ENCODE measurements at places on chromosomes 4 and X. TPM values are rescaled to one million over a fixed set of nuclear protein-coding genes. Genes with fewer than 3 reads are reported as not detected.

DNA sequence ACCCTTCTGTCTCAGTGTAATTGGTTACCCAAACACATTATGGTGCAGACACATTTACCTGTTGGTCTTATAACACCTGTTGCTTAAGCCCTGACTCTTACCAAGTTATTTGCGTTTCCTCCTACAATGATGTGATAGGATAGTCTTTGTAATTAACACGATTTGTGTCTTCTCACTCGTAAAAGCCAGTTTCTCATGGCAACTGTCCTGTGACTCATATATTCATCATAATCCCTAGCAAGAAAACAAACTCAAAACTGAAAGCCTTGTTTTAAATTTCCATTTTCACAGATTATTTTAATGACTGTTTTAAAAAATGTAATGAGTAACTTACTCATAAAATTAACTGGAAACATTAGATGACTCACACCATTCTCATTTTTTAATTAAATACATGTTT, 495.2 kb downstream of the NLGN4X start:
- H3K4me3 ChIP-seq: no peak overlapping the region
- no peak for DNase-seq
- no peaks in the 10 kb centered on the region for H3K36me3 ChIP-seq
- no peaks in the 10 kb centered on the region for H3K27me3 ChIP-seq

GRCh38 chr4:154720123-154720522, 23.7 kb upstream of the LRAT start:
- H3K4me3 ChIP-seq: no peak overlapping the region
- H3K27me3 ChIP-seq: no peaks in the 10 kb centered on the region
- H3K27ac ChIP-seq: no peak overlapping the region
- no peak for DNase-seq
- no peaks in the 10 kb centered on the region for H3K4me1 ChIP-seq

- peak; percentile 47 for DNase-seq
- no peaks in the 10 kb centered on the region for H3K27me3 ChIP-seq
- no peaks in the 10 kb centered on the region for H3K36me3 ChIP-seq
- H3K4me3 ChIP-seq: no peak overlapping the region
These were observed 104.2 kb upstream of the PUDP start for GRCh38 chrX:7252013-7252610.

GRCh38 chrX:154652311-154653047, 900 bp downstream of the CTAG2 start:
- H3K27ac ChIP-seq: no peak overlapping the region
- no peak for DNase-seq
- no peaks in the 10 kb centered on the region for H3K36me3 ChIP-seq
- H3K4me3 ChIP-seq: no peak overlapping the region
- no peaks in the 10 kb centered on the region for H3K4me1 ChIP-seq

DNA sequence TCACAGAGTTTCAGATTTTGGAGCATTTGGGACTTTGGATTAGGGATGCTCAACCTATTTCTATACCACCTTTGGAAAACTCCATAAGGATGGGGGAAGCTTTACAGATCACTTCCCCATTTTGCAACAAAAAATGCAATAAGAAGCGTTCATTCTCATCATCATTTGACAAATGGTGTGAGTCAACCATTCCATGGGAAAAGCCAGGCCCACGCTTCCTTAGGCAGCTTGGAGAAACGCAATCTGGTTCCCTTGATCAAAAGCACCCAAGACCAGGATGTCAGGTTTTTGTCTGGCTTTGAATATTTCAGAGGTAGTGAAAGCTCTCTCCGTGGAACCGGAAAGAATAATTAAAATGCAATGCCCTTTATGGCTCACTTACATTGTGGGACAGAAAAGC, 79.3 kb upstream of the C4orf50 start:
- no peak for DNase-seq
- no peaks in the 10 kb centered on the region for H3K27me3 ChIP-seq
- H3K4me3 ChIP-seq: no peak overlapping the region

- no peak overlapping the region for H3K4me3 ChIP-seq
- DNase-seq: peak; percentile 88
- H3K4me1 ChIP-seq: peaks cover 46% of the 10 kb centered on the region
- H3K27ac ChIP-seq: peak overlapping the region; percentile 47
- no peaks in the 10 kb centered on the region for H3K27me3 ChIP-seq
- no peaks in the 10 kb centered on the region for H3K36me3 ChIP-seq
These were observed 32.0 kb downstream of the CTBP1 start for GRCh38 chr4:1216869-1217294.

DNA sequence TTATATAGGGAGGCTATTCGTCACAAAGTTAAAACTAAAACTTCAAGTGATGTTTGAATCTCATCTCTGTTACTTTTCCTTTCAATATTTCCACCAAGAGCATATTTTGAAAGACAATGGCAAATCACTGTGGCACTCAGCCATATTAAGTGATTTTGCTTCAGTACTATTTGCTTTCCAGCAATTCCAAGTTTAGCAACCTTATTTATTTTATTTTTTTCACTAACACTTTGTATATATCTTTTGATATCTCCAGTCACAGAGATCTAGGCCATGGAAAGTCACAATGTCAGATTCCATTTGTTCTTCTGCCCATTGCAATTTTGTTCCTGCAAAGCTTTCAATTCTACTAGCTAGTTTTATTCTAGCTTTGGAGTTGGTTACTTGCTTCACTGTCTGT, 1514.5 kb upstream of the ADGRL3 start:
- no peak overlapping the region for H3K27ac ChIP-seq
- no peak for DNase-seq
- H3K4me3 ChIP-seq: no peak overlapping the region
- no peaks in the 10 kb centered on the region for H3K27me3 ChIP-seq

- H3K4me3 ChIP-seq: no peak overlapping the region
- no peaks in the 10 kb centered on the region for H3K27me3 ChIP-seq
- no peak for DNase-seq
- no peaks in the 10 kb centered on the region for H3K36me3 ChIP-seq
- no peak overlapping the region for H3K27ac ChIP-seq
- no peaks in the 10 kb centered on the region for H3K4me1 ChIP-seq
These were observed 25.1 kb downstream of the IGSF1 start for GRCh38 chrX:131264053-131264452.

DNA sequence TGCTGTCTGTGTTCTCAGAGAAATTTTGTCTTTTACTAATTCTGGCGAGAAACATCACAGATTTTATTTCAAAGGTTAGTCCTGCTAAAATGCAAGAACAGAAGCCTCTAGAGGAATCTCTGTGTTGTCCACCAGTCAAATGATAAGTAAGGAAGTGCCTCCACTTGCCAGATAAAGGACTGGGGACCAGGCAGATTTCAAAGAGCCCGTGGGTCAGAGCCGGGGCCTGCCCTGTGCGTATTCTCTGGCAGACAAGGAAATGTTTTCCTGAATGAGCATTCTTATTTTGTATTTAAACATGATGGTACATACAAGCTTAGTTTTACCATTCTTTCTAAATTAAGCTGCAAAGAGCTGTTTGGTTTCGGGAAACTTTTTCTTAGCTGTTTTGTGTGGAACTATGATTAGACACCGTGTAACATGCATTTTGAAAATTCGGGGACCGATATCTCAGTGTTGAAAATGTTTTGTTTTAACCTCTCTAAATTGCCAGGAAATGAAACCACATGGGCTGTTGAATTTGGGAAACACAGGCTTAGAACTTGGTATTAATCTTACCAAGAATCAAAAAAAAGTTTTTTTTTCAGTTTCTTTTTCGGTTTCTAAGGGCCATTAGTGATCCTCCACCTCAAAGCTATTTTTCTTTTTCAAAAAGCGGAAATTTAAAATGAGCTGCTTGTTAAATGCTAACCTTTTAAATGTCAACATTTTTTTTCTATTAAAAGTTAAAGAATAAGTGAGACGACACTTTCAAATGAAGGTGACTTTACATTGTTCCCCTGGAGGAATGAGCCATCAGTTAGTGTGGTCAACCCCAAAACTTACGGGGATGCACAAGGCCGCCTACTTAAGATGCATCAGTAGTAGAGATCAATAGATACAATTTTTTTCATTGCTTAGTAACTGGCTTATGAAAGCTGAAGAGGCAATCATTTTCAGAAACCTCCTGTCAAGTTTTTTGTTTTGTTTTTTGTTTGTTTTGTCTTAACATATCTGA, 89.6 kb upstream of the MTM1 start:
- H3K36me3 ChIP-seq: no peaks in the 10 kb centered on the region
- H3K4me1 ChIP-seq: no peaks in the 10 kb centered on the region
- no peaks in the 10 kb centered on the region for H3K27me3 ChIP-seq
- no peak overlapping the region for H3K4me3 ChIP-seq
- DNase-seq: no peak

- no peaks in the 10 kb centered on the region for H3K36me3 ChIP-seq
- H3K27ac ChIP-seq: no peak overlapping the region
- no peak for DNase-seq
- no peaks in the 10 kb centered on the region for H3K27me3 ChIP-seq
These were observed 30.7 kb downstream of the HS3ST1 start for GRCh38 chr4:11397819-11398610.

DNA sequence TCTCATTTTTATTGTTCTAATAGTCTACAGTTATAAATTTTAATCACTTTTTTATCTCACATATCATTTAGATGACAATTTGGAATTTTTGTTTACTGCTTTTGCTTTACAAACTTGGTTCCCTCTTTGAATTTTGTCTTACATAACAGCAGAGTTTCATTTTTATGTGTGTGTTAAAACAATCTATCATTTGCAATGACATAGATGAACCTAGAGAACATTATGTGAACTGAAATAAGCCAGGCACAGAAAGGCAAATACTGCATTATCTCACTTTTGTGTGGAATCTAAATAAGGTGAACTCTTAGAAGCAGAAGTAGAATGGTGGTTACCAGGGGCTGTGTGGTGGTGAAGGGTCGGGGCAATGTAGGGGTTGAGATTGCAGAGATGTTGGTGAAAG, 170.7 kb downstream of the GASK1B start:
- DNase-seq: no peak
- H3K27me3 ChIP-seq: no peaks in the 10 kb centered on the region
- H3K27ac ChIP-seq: no peak overlapping the region
- no peak overlapping the region for H3K4me3 ChIP-seq
- no peaks in the 10 kb centered on the region for H3K4me1 ChIP-seq
- H3K36me3 ChIP-seq: no peaks in the 10 kb centered on the region

GRCh38 chr4:144808034-144808433, 162.1 kb downstream of the HHIP start:
- H3K36me3 ChIP-seq: no peaks in the 10 kb centered on the region
- H3K27me3 ChIP-seq: no peaks in the 10 kb centered on the region
- DNase-seq: no peak
- H3K27ac ChIP-seq: no peak overlapping the region
- no peaks in the 10 kb centered on the region for H3K4me1 ChIP-seq
- no peak overlapping the region for H3K4me3 ChIP-seq

GRCh38 chr4:109011241-109012026, 248.6 kb upstream of the ETNPPL start:
- no peak overlapping the region for H3K4me3 ChIP-seq
- no peak for DNase-seq
- no peaks in the 10 kb centered on the region for H3K27me3 ChIP-seq

- no peaks in the 10 kb centered on the region for H3K36me3 ChIP-seq
- H3K27me3 ChIP-seq: no peaks in the 10 kb centered on the region
- no peaks in the 10 kb centered on the region for H3K4me1 ChIP-seq
- no peak overlapping the region for H3K27ac ChIP-seq
- H3K4me3 ChIP-seq: no peak overlapping the region
These were observed 214.3 kb downstream of the LDB2 start for GRCh38 chr4:16684097-16684496.

GRCh38 chr4:31204874-31205273, 484.7 kb downstream of the PCDH7 start:
- no peaks in the 10 kb centered on the region for H3K27me3 ChIP-seq
- no peak for DNase-seq
- no peaks in the 10 kb centered on the region for H3K4me1 ChIP-seq
- H3K27ac ChIP-seq: no peak overlapping the region
- H3K36me3 ChIP-seq: no peaks in the 10 kb centered on the region
- H3K4me3 ChIP-seq: no peak overlapping the region

DNA sequence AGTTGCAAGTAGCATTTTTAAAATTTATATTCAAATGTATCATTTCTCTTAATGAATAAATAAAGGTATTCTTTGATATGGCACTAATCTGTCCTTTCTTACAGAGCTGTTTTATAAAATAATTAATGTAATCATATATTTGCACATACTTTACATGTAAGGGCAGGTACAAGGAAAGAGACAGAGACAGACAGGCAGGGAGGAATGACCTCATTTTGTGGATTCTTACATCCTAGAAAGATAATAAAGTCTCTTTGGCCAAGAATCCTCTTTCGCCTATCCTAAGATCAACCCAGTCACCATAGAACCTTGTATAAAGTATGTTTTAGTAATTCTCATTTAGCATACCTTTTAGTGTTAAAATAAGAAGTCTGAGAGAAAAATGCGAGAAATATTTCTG, 98.5 kb upstream of the CTSO start:
- H3K4me1 ChIP-seq: no peaks in the 10 kb centered on the region
- no peak overlapping the region for H3K4me3 ChIP-seq
- H3K27ac ChIP-seq: no peak overlapping the region
- no peaks in the 10 kb centered on the region for H3K27me3 ChIP-seq

- H3K36me3 ChIP-seq: no peaks in the 10 kb centered on the region
- H3K4me3 ChIP-seq: no peak overlapping the region
- H3K27ac ChIP-seq: no peak overlapping the region
- DNase-seq: no peak
These were observed 130.5 kb downstream of the CPEB2 start for GRCh38 chr4:15132739-15133138.

GRCh38 chr4:1401409-1402020, 4.7 kb downstream of the NKX1-1 start:
- H3K36me3 ChIP-seq: no peaks in the 10 kb centered on the region
- no peak overlapping the region for H3K4me3 ChIP-seq
- no peaks in the 10 kb centered on the region for H3K4me1 ChIP-seq
- H3K27me3 ChIP-seq: peaks cover 73% of the 10 kb centered on the region
- DNase-seq: peak; percentile 58

- H3K27me3 ChIP-seq: no peaks in the 10 kb centered on the region
- no peak overlapping the region for H3K27ac ChIP-seq
- H3K4me1 ChIP-seq: no peaks in the 10 kb centered on the region
- no peak for DNase-seq
- H3K4me3 ChIP-seq: no peak overlapping the region
These were observed 21.7 kb upstream of the MND1 start for GRCh38 chr4:153322791-153323190.

- no peak overlapping the region for H3K4me3 ChIP-seq
- H3K36me3 ChIP-seq: no peaks in the 10 kb centered on the region
- H3K27ac ChIP-seq: no peak overlapping the region
- no peaks in the 10 kb centered on the region for H3K4me1 ChIP-seq
These were observed 65.7 kb upstream of the ARHGAP24 start for GRCh38 chr4:85409251-85409650.

- no peak overlapping the region for H3K4me3 ChIP-seq
- H3K27me3 ChIP-seq: no peaks in the 10 kb centered on the region
- no peaks in the 10 kb centered on the region for H3K4me1 ChIP-seq
- H3K36me3 ChIP-seq: no peaks in the 10 kb centered on the region
- no peak for DNase-seq
- H3K27ac ChIP-seq: no peak overlapping the region
These were observed 495.0 kb upstream of the SLIT2 start for GRCh38 chr4:19756661-19757060.

DNA sequence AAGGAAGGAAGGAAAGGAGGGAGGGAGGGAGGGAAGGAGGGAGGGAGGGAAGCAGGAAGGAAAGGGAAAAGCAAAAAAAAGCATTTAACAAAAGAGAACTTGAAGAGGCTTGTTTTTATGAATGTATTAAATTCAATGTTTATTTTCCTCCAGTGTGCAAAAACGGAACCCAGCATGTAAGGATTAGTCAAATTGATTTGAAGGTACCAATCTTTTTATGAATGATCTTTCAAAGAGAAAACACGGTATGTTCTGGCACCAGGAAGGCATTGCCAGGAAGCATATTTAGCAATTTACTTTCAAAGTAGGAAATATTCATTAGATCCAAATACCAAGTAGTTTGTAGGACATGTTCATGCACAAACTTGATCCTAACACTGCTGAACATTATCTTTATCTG, 453.6 kb downstream of the PDGFC start:
- H3K4me3 ChIP-seq: no peak overlapping the region
- H3K27ac ChIP-seq: no peak overlapping the region
- H3K4me1 ChIP-seq: no peaks in the 10 kb centered on the region
- no peak for DNase-seq

EMD gene
- 56.6 TPM for total RNA-seq

FMR1 gene
- total RNA-seq: 38.7 TPM

TACR3 gene
- 0.16 TPM for total RNA-seq
